ENCODE measurements at places on chromosomes 1 and 21. TPM values are rescaled to one million over a fixed set of nuclear protein-coding genes. Genes with fewer than 3 reads are reported as not detected.

Gene WNT3A
- not detected for total RNA-seq

Gene FHL3
- total RNA-seq, result 20.0 TPM

Gene RPE65
- not detected for total RNA-seq

Gene PLCH2
- total RNA-seq, result 0.80 TPM

Gene BTBD8
- total RNA-seq, result 0.90 TPM

Gene TBX19
- 0.82 TPM for total RNA-seq

Gene OTUD3
- total RNA-seq, result 7.5 TPM

Gene C1orf141
- total RNA-seq, result not detected

Gene TCP10L
- total RNA-seq, result 0.15 TPM

Gene SYT14
- total RNA-seq, result not detected

Gene TNFAIP8L2
- total RNA-seq, result 25.7 TPM

Gene CFAP57
- 0.42 TPM for total RNA-seq

Gene GGPS1
- 28.9 TPM for total RNA-seq

Gene KCTD3
- total RNA-seq, result 1.2 TPM

Data from activated CD8-positive, alpha-beta memory T cell treated with anti-CD3 and anti-CD28 coated beads for 36 hours (primary cell).